ENCODE measurements at places on chromosomes 4 and X. TPM values are rescaled to one million over a fixed set of nuclear protein-coding genes. Genes with fewer than 3 reads are reported as not detected.

LIAS gene
- total RNA-seq = 5.4 TPM

STIM2 gene
- total RNA-seq = 12.2 TPM

TMEM154 gene
- total RNA-seq = 0.53 TPM

ARHGAP36 gene
- not detected for total RNA-seq

DGKK gene
- total RNA-seq = not detected

SSX4 gene
- total RNA-seq = not detected

RXFP1 gene
- total RNA-seq = 4.6 TPM

RRH gene
- 0.08 TPM for total RNA-seq

IBSP gene
- total RNA-seq = not detected

MAGEB1 gene
- not detected for total RNA-seq

COL25A1 gene
- total RNA-seq = 0.15 TPM

CLCN5 gene
- total RNA-seq = 10.8 TPM

USP27X gene
- total RNA-seq = 2.9 TPM

GABRQ gene
- not detected for total RNA-seq

TENM3 gene
- 0.08 TPM for total RNA-seq

TCP11X1 gene
- not detected for total RNA-seq

ZNF81 gene
- 2.3 TPM for total RNA-seq

CCSER1 gene
- 0.23 TPM for total RNA-seq

Data from smooth muscle cell of the coronary artery (primary cell).